ENCODE measurements at places on chromosomes 4 and X. TPM values are rescaled to one million over a fixed set of nuclear protein-coding genes. Genes with fewer than 3 reads are reported as not detected.

The UCHL1 gene
- 4.4 TPM for total RNA-seq

The RIBC1 gene
- 0.85 TPM for total RNA-seq

DNA sequence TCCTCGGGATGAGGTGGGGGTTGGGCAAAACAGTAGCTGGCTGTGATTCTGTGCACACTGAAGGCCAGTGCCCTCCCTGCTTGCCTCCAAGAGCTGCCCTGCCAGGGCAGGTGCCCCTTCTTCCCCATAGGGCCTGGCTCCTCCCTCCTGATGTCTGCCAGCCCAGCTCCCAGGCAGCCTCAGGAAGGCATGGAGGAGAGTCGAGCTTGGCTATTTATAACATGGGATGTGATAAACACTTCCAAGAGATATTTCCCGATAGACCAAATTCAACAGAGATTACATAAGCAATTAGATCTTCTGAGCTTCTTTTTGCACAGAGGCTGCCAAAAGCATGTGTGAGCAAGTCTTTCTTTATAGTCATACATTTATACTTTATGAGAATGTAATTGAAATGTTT lies 45.3 kb upstream of the PJA1 start:
- DNase-seq: no peak

DNA sequence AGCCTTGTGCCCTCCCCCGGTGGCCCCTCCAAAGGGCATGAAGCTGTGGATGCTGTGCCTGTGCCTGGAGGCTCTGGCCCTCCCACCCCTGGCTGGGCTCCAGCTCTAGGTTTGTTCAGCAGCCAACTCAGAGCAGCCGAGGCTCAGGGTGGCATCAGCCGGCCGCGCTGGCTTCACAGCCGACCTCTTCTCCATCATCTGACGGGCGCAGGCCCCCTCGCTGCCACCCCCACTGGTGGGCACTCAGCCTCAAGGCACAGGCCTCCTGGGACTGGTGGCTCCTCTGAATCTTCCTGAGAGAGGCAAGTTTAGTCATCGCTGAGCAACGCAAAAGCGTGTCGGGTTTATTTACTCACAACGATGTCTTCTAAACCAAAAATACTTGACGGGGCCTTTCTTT lies 46.0 kb downstream of the PCGF3 start:
- no peak for DNase-seq

DNA sequence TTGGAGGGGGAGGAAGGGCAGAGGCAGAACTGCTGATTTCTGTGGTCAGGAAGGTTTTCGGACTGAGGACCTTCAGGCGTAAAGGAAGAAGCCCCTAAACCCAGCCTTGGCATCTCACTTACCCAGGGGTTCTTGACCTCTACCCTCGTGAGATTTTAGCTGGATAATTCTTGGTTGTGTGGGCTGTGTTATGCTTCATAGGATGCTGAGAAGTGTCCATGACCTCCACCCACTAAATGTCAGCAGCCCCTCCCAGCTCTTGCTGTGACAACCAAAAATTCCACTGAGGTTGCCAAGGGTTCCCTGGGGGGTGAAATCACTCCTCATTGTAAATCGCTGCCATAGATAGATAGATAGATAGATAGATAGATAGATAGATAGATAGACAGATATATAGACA lies 5.8 kb upstream of the CRLF2 start:
- no peak for DNase-seq

DNA sequence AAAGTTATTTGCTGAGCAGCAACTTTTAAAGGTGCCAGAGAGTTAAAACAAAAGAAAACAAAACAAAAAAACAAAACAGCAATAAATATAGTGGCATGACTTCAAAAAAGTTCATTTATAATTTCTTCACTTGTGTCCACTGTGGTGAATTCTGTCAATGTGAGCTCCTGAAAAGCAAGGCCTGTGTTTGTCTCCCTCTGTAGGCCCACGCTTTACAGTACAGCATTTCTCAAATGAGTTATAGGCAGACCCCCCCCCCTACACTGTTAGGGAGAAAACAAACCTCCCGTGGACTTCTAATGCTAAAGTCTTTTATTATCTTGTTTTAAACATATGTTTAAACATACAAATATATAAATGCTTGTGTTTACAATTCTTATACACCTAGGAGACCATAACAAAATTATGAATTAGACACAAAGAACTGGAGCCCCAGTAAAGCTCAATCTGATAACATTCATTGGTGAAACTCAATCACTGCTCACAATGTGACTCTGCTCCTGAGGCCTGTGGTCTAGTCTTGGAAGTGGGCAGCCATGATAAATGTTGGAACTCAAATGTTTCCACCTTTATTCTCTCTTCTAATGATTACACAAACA lies 47.0 kb upstream of the SCOC start:
- DNase-seq: no peak

- no peak for DNase-seq
These were observed 4.6 kb downstream of the EFNB1 start for GRCh38 chrX:68833448-68833805.

The OPRPN gene
- not detected for total RNA-seq

The APEX2 gene
- 20.8 TPM for total RNA-seq

DNA sequence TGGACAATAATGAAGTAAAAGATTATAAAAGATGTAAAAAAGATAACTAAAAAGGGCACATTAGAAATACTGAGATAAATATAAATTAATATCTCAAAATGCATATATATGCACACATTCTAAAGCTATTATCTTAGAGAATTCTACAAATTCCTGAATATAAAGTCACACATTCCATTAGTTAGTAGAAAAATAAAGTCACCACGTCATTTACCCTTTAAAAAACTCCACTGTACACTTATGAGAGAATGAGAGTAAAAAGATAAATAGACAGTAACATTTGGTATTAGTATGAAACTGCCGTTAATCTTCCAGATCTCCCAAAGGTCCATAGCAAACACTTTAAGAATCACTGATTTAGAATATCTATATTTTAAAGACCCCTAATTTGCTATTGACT lies 67.2 kb upstream of the IL15 start:
- no peak for DNase-seq

DNA sequence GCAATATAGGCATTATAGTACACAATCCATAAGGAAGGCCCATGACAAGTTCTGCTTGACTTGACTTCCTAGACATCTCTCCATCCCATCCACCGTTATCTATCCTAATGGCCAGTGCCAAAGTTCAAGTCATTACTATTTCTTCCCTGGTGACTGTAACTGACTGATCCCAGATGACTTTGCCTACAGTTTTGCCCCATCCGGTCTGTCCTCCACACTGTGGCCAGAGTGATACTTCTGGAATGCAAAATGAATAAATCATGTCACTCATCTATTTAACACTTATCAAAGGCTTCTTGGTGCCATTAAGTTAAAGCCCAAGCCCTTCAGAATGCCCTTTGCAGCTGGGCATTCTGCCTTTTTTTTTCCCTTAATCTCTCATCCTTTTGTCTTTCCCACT lies 130.8 kb downstream of the PPARGC1A start:
- no peak for DNase-seq

The DDX3X gene
- 302 TPM for total RNA-seq

The UGT2B17 gene
- total RNA-seq: 647 TPM

GRCh38 chr4:105631818-105632400 lies 76.6 kb downstream of the INTS12 start:
- no peak for DNase-seq

The SH3TC1 gene
- total RNA-seq: 18.3 TPM

- no peak for DNase-seq
These were observed 16.2 kb upstream of the S100G start for GRCh38 chrX:16633754-16634153.

GRCh38 chr4:106690487-106690886 lies 321.9 kb upstream of the GIMD1 start:
- no peak for DNase-seq

DNA sequence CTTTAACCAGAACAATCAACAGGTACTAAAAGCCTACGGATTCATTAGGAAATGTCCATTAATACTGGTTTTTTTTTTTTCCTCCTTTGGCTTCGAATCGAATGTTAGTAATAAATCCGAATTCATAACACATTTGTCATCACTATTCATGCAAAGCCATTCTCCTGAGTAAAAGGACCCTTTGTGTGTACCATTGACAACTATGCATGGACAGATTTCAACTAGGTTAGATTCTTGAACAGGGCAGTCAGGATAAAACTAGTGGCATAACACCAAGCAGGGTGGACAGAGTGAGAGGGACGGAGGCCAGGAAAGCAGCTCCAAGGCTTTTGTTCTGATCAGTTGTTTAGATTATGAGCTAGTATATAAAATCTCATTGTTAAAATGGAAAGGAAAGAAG lies 1722.0 kb upstream of the TENM3 start:
- DNase-seq: no peak

- no peak for DNase-seq
These were observed 979 bp downstream of the RP2 start for GRCh38 chrX:46837558-46838485.

The RPS6KA6 gene
- 11.6 TPM for total RNA-seq

The GPR82 gene
- 0.56 TPM for total RNA-seq

The HSFX2 gene
- not detected for total RNA-seq

The GK2 gene
- not detected for total RNA-seq

GRCh38 chr4:508675-509638 lies 9.9 kb downstream of the PIGG start:
- DNase-seq: no peak

DNA sequence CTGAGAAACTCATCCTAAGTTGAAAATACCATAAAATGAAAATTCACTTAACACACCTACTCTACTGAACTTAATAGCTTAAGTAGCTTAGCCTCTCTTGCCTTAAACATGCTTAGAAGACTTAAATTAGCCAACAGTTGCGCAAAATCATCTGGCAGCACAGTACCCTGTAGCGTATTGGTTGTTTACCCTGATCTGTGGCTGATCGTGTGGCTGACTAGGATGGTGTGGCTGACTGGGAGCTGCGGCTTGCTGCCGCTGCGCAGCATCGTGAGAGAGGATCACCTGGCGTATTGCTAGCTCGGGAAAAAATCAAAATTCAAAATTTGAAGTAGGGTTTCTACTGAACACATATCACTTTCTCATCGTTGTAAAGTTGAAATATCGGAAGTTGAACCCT lies 6.3 kb downstream of the RUFY3 start:
- no peak for DNase-seq

GRCh38 chr4:3268395-3269104 lies 19.6 kb downstream of the MSANTD1 start:
- no peak for DNase-seq

- DNase-seq: no peak
These were observed 33.2 kb upstream of the ARMCX4 start for GRCh38 chrX:101452056-101452455.

GRCh38 chr4:20403290-20403689 lies 151.6 kb downstream of the SLIT2 start:
- no peak for DNase-seq
